Renal cortical epithelial cell (primary cell): ENCODE measurements at places on chromosomes 12 and 14. TPM values are rescaled to one million over a fixed set of nuclear protein-coding genes. Genes with fewer than 3 reads are reported as not detected.

Gene WASHC3
- total RNA-seq: 53.6 and 96.6 TPM in 2 replicates

Gene RPL10L
- total RNA-seq: not detected in 2 replicates

Gene ACVR1B
- 14.8 and 58.1 TPM in 2 replicates for total RNA-seq

Gene ASCL4
- total RNA-seq: not detected in 2 replicates

Gene RPL36AL
- total RNA-seq: 238 and 277 TPM in 2 replicates

Gene TPPP2
- total RNA-seq: not detected in 2 replicates

Gene SMCO2
- not detected in 2 replicates for total RNA-seq

Gene NR4A1
- 1.0 and 2.3 TPM in 2 replicates for total RNA-seq

Gene SLCO1C1
- total RNA-seq: not detected in 2 replicates

Gene SH2B3
- total RNA-seq: 14.5 and 20.8 TPM in 2 replicates

Gene ING4
- 45.3 and 67.6 TPM in 2 replicates for total RNA-seq

Gene HHIPL1
- total RNA-seq: 1.8 and 2.6 TPM in 2 replicates

- no peak for DNase-seq
These were observed 44.7 kb downstream of the CPM start for GRCh38 chr12:68888243-68888642.

GRCh38 chr12:124862768-124863415, 772 bp downstream of the SCARB1 start:
- peak; percentile 15 for DNase-seq

- no peak for DNase-seq
These were observed 7.7 kb downstream of the RARG start for GRCh38 chr12:53224061-53224896.

DNA sequence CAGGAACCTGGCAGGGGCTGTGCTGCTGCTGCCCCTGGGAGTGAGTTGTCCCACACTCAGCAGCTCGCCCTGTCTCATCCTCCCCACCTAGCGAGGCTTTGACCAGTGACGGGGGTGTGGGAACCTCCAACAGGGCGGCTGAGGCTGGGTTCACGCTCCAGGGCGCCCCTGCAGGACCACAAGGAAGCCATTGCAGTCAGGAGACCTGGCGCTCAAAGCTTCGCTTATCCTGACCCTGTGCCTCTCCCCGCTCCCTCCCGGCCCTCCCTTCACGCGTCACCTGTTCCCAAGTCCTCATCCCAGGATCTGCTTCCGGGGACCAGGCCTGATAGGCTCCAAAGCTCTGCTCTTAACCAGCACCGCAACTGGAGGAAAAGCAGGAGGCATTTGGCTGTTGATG, 272.0 kb upstream of the SFSWAP start:
- no peak for DNase-seq

DNA sequence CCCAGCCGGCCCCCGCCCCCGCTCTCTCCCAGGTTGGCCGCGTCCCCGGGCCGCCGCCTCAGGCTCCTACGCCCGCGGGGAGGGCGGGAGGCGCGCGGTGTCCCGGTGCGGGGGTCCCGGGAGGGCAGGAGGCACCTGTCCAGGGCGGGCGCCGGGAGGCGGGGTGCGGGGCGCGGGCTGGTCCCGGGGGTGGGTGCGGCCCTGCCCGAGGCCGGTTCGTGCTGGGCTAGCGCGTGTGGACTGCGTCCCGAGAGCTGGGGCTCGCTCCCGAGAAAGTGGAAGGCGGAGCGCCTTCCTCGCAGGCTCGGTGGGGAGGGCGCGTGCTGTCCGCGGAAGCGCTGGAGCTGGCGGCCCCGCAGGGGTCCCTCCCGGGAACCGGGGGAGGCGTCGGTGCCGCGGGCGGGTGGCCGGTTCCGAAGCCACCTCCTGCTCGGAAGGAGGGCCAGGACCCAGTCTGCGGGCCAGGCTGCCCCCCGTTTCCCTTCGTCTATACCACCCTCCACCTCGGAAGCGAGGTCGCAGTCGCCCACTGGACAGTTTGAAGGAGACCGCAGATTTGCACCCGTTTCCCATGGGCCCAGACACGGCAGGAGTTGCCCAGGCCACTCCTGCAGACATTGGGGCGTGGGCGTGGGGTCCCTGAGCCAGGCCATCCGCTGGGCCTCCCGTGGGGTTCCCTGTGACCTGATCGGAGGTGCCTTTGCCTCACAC, 636 bp downstream of the ZFYVE21 start:
- DNase-seq: no peak

GRCh38 chr12:124361074-124361970, 66.4 kb downstream of the RFLNA start:
- no peak for DNase-seq

- DNase-seq: no peak
These were observed 36.3 kb upstream of the NT5DC3 start for GRCh38 chr12:103877288-103877687.

- no peak for DNase-seq
These were observed 21.8 kb upstream of the RAB35 start for GRCh38 chr12:120138366-120138765.

- no peak for DNase-seq
These were observed 120.8 kb downstream of the CHST11 start for GRCh38 chr12:104577581-104577981.

DNA sequence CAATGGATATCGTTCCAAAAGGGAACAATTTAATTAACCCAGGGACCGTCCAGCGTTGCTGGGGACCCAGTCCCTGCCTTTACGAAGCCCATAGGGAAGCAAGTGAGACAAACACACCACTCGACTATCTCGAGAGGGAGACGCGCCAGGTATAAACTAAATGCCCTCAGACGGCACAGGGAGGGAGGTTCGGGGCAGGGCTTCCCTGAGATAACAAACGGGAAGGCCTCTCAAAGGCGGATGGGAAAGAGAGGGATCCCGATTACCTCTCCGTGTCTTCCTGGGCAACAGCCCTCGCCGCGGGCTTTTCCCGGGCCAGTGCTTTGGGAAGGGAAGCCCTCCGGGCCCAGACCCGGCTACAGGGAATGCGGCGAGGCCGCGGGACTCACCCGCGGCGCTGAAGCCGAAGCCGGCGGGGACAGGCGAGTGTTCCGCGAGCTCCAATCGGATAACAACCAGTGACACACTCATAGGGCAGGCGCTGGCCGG, 390 bp downstream of the BRAP start:
- DNase-seq: no peak

- DNase-seq: no peak
These were observed 9.0 kb upstream of the MLEC start for GRCh38 chr12:120677765-120678473.

GRCh38 chr14:35539969-35540368, 6.0 kb downstream of the INSM2 start:
- DNase-seq: no peak

DNA sequence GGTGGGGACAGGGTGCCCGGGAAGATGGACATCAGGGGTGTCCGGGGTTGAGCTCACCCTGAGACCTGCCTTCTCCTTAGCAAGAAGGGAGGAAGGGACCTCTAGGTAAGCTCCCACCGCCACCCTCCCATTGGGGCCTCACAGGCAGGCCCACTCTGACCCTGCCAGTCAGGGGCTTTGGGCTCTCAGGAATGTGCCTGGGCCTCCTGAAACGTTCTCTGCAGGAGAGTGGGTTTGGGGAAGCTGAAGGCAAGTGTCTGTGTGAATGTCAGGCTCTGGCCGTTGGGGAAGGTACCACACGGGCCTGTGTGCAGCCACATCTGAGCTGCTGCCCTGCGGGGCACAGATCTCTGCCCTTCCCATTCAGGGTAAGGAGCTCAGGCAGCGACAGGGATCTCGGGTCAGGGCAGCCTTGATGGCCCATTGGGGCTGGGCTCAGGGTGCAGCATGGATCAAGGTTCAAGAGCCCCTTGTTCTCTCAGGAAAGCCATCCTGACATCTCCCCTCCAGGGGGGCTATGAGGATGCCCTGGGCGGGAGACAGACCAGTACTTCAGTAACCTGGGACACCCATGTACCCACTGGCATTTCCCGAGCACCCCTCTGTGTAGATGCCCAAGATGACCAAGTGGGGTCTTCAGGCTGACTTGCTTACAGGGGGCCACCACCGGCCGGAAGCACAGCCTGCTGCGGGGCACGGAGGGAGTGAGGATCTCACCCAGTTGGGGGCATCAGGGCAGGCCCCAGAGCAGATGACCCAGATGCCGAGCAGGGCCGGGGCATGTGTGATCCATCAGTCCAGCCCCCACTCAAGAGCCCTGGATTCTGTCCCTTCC, 29.7 kb downstream of the FAM222A start:
- no peak for DNase-seq

GRCh38 chr14:104826189-104826860, 25.4 kb downstream of the ZBTB42 start:
- DNase-seq: no peak

DNA sequence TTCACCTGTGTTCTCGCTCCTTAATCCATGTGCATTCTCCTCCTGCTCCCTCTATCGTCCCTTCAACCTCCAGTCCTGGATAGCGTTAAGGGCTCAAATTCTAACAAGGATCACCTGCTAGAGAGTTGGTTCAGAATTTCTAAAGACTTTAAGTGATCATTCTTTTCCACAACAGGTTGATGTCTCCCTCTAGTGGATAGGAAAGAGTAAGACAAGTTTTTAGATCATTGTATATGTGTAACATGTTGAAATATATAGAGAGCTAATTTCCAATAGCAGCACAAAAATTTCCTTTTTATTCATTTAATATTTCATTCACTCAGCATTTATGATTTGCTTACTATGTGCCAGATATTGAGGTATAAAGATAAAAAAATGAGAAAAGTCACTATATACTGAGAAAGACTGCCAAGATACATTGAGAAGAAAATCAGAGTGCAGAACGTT, 9.3 kb upstream of the ESR2 start:
- DNase-seq: peak; percentile 75

GRCh38 chr12:23340351-23340750, 609.1 kb downstream of the SOX5 start:
- DNase-seq: no peak

GRCh38 chr14:75372260-75372659, 55.6 kb upstream of the JDP2 start:
- DNase-seq: no peak

DNA sequence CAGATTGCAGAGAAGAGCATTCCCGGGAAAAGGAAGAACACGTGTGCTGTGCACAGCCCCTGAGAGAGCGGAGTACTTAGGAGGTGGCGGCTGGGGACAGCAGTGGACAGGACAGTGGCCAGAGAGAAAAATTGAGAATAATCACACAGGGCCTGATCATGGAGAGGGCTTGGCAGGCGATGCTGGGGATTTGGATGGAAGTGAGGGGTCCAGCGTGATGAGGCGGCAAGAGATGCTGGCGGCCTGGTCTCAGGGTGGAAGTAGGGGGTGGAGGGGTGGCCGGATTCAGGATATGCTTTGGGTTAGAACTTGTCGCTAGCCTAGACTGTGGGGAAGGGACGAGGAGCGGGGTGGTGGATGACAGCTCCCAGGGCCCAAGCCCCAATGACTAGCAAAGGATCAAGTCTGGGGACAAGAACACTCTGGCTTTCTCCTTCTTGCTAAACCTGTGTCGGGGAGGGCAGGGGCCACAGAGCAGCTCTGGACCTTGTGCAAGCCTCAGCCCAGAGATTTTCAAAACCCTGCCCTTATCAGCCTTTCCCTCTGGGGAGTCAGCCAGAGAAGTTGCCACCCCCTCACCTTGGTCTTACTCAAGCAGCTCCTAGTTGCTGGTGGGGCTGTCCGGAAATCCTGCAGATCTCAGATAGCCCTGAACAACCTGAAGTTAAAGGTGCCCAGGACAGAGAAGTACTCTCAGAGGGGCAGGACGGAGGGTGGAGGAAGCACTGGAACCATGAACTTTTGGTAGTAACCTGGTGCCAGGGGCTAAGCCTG, 1.3 kb downstream of the HVCN1 start:
- no peak for DNase-seq

DNA sequence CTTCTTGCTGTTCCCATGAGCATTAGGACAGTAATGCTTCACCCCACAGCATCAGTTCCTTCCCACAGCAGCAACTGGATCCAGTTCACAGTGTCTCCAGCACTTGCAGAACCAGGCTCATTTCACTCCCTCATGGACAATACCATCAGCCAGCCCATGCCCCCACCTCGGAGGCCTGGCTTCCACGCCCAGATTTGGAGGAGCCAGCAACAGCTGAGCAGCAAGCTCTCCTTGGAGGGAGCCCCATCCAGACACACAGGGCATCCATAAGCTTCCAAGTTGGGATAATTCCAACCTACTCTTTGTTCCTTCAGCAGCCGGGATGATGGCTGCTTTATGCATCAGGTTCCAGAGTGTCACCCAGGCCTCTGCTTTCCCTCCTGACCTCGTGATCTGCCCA, 250.0 kb downstream of the GLT1D1 start:
- no peak for DNase-seq

- no peak for DNase-seq
These were observed 180.2 kb downstream of the TMTC2 start for GRCh38 chr12:82866946-82867345.

- DNase-seq: no peak
These were observed 753.6 kb downstream of the SLC16A7 start for GRCh38 chr12:60349232-60349978.

DNA sequence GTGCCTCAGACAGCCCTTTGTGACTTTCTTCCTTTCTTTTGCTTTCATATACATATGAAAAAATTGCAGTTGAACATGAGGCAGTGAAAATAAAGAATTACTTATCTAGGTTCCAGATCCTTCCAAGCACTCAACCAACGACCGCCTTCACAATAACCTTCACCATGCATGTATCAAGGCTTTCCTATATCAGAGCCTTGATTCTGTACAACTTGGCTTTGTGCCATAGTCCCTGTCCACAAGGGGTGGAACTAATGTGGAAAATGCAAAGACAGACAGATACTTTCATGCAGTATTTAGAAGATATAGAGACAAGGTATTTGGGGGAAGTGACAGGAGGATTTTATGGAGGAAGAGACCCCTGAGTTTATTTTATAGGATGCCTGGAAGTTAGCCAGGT, 48.6 kb upstream of the PLEKHA5 start:
- no peak for DNase-seq

GRCh38 chr14:39186941-39187525, 12.0 kb downstream of the PNN start:
- DNase-seq: no peak

GRCh38 chr12:67921286-67921685, 68.0 kb upstream of the IFNG-AS1 start:
- peak; percentile 44 for DNase-seq

DNA sequence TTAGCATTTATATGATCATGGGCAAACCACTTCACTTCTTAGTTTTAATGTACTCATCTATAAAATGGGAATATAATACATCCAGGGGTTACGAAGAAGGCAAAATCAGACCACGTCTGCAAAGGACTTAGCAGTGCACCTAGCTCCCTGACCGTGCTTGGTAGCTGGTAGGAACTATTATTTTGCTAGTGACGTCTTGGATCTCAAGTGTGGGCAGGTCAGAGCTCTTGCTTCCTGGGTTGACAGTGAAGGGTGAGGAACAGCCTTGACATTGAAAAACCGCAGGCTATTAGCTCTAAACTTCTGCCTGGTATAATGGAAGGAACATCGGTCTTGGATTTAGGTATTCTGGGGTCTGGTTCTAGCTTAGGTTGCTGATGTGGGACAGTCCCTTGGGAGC, 89.3 kb upstream of the MED13L start:
- no peak for DNase-seq
